ENCODE measurements at places on chromosomes 5 and 9. TPM values are rescaled to one million over a fixed set of nuclear protein-coding genes. Genes with fewer than 3 reads are reported as not detected.

CDKN2A gene
- 6.2 TPM for total RNA-seq

TMOD1 gene
- 16.1 TPM for total RNA-seq

LMBRD2 gene
- 5.6 TPM for total RNA-seq

SLC46A2 gene
- 0.78 TPM for total RNA-seq

PCDHGA5 gene
- 5.6 TPM for total RNA-seq

FAM78A gene
- total RNA-seq: 0.78 TPM

LCN1 gene
- total RNA-seq: not detected

CDX1 gene
- not detected for total RNA-seq

GRM6 gene
- total RNA-seq: not detected

LRRC70 gene
- total RNA-seq: 4.7 TPM

OR1J2 gene
- not detected for total RNA-seq

ADAMTS13 gene
- 2.3 TPM for total RNA-seq

AGXT2 gene
- total RNA-seq: not detected

C5orf34 gene
- total RNA-seq: 1.3 TPM

ADGRD2 gene
- not detected for total RNA-seq

CBY3 gene
- total RNA-seq: not detected

ABLIM3 gene
- 11.2 TPM for total RNA-seq

CDH10 gene
- total RNA-seq: not detected

HEMGN gene
- not detected for total RNA-seq

SYNPO gene
- total RNA-seq: 40.9 TPM

PDCD1LG2 gene
- 1.3 TPM for total RNA-seq

NOXA1 gene
- 12.9 TPM for total RNA-seq

CDHR2 gene
- not detected for total RNA-seq

RNF183 gene
- total RNA-seq: not detected

ORM1 gene
- 43.8 TPM for total RNA-seq

ZNF354B gene
- 21.3 TPM for total RNA-seq

TLN1 gene
- total RNA-seq: 130 TPM

ARL14EPL gene
- not detected for total RNA-seq

PRSS3 gene
- total RNA-seq: 526 TPM

RASGEF1C gene
- total RNA-seq: not detected

SELENOP gene
- total RNA-seq: 289 TPM

JAK2 gene
- total RNA-seq: 11.7 TPM

RIOK2 gene
- 16.9 TPM for total RNA-seq

PCDHGC5 gene
- 3.1 TPM for total RNA-seq

Measured in body of pancreas (tissue), 4 donors.